Esophagus squamous epithelium (tissue), 5 donors: ENCODE measurements at places on chromosomes 6 and 20. TPM values are rescaled to one million over a fixed set of nuclear protein-coding genes. Genes with fewer than 3 reads are reported as not detected.

- DNase-seq, result no peak
Measured at GRCh38 chr20:18688676-18689075, 100.8 kb downstream of the DTD1 start.

GRCh38 chr6:10541591-10541990 lies 20.4 kb downstream of the GCNT2 start:
- DNase-seq, result no peak

The CNPY3 gene
- total RNA-seq, result 10.3 TPM

DNA sequence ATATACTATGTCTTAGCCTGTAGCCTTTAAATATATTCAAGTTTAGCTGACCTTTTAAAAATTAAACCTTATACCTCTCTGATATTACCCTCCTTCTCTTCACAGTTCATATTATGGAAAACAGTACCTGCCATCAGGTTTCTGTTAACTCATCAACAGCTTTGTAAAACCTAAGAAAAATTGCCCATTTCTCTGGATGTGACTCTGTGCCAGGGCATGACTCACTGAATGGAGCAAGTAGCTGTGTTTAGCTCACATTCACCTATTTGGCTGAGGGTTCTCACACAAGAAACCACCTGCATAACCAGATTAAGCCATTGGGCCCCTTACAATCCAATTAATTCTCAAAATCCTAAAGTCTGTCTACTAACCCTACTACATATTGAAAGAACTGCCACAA lies 678.8 kb upstream of the MARCKS start:
- no peak for DNase-seq

GRCh38 chr6:113649880-113650609 lies 207.1 kb upstream of the MARCKS start:
- DNase-seq, result no peak

- DNase-seq, result no peak
Measured at GRCh38 chr6:24154121-24154520, 28.1 kb downstream of the NRSN1 start.

- no peak for DNase-seq
Measured at GRCh38 chr6:88655586-88655985, 307.8 kb downstream of the RNGTT start.

- no peak for DNase-seq
Measured at GRCh38 chr20:51531141-51531710, 11.3 kb downstream of the NFATC2 start.

The CLDN20 gene
- total RNA-seq, result not detected

DNA sequence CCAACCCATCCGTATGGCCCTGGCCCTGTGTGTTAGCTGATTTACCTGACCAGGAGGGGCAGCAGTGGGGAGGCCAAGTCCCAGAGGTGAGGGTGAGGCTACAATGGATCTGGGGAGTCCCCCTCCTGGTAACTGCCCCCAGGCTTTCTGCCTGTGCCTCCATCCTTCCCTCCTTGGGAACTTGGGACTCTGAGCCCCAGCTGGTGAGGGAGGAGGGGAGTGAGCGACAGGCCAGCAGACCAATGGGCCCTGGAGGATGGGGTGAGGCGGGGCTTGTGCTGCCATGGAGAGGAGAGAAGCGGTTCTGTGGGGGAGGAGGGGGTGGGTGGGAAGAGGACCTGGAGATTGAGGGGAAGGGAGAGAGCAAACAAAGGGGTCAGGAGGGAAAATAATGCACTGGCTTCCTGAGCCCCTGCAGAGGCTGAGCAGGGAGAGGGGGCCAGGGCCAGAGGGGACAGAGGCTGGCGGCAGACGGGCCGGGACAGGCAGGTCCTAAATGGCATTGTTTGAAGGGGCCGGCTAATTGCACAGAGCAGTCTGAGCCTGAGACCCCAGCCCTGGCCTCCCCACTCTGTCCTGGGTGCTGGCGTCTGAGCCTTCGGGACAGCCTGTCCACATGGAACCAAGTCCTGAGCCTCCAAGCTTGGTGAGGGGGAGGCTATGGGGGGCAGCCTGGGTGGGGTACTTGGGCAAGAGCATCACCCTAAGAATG lies 17.5 kb downstream of the DNMT3B start:
- no peak for DNase-seq

The HAO1 gene
- not detected for total RNA-seq

DNA sequence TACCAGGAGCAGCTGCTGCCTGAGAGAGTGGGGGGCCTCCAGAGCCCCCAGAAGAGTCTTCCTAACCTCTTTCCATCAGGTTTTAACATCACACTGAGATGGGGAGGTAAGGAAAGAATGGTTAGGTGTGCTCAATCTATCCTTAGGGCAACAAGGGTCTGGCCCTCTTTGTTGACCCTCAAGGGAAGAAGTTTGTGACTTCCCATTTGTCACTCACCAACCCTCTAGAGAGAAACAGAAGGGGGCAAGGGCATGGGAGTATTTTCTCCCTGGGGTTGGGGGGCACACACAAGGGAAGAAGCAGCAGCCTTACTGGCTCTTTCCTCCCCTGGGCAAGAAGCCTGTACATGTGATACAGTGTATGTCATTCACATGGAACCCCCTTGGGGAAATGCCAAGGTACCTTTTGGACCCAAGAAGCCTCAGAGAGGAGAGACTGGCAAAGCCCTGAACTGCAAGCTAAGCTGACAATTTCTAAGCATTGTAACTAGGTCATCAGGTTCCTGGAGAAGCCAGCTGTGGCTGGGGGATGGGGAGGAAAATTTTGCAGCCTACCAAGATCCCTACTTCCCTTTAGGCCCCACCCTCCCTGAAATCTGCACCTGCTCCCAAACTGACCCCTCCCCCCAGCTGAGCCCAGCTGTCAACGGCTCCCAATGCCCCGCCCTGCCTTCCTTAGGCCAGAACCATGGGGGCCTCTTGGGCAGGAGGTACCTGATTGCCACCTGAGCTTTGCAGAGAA lies 14.5 kb downstream of the BCL2L1 start:
- no peak for DNase-seq

The DDO gene
- 0.57 TPM for total RNA-seq

- no peak for DNase-seq
Measured at GRCh38 chr20:58048096-58048702, 180.3 kb downstream of the ANKRD60 start.

DNA sequence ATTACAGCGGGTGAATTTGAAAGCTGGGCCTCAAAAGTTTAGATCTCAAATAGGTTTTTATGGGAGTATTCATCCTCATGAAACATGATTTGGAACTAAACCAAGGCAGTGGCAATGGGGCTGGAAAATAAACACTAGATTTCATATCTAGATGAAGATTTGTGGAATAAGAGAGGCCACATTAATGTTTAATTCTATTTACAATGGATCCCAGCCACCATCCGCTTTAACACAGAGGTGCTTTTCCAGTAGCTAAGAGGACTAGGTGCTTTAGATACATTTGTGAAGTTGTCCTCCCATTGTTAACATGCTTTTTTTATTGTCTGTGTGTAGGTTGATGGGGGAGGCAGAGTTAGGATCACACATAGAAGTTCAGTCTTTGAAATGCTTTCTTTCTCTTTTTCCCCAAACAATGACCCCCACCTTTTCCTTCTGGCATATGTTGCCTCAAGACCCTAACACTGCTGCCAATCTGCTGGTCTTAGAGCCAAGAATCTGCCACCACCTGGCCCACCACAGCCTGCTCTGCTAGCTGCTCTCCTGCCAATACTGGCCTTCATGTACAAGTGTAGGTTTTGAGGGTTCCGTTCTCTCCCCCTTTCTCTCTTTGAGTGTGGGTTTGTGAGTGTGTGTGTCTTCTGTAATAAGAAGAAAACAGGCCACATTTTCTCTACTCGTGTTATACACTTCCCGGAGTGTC lies 27.8 kb upstream of the GFRAL start:
- no peak for DNase-seq

DNA sequence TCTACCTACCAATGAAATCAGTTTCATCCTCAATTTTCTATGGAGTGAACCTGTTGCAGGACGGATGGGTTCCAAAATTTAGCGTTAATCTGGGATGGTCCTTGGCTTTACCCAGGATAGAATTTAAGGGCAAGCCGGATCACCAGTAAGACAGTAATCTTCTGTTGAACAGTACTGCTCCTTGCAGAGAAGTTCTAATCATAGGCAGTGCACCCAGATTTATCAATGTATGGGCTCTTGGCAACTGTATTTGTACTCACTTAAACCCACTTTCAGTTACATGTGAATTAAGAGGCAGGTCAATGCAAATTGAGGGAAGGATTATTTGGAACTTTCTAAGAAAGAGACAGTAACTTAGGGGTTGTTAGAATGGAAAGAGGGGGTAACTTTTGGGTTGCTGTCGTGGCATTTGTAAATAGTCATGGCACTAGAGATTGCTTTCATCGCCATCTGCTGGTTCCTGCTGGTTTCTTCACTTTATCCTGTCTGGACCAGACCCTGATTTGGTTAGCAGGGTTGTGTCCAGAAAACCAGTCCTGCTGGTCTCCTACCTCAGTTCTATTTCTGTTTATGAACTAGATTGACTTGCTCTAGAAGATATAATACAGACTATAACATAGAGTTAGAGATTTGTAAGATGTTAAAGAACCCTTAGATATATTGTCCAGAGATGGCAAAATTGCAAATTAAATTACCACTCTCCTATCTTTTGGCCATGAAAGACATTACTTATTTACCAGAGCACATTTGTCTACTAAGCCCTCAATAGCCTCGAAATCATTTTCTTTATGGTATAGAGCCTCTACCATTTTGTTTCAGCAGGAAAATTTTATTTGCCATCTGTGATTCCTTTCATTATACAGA lies 646.3 kb downstream of the UTRN start:
- DNase-seq, result no peak

GRCh38 chr20:61544910-61545889 lies 293.1 kb downstream of the CDH4 start:
- no peak for DNase-seq

DNA sequence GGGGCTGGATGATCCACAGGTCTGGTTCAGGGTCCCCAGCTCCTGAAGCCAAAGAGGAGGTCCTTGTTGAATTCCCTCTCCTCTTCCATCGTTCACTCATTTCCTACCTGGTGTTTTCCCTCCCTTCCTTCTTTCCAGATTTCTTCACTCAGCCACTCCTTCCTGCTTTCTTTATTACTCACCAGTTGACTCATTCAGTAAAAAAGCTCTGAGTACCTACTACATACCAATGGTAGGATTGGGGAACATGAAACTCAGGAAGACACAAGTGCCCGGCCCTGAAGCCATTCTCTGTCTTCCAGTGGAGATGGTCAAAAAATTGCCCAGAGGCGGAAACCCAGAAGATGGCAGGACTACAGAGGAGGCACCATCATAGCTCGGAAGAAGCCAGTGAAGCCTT lies 11.9 kb upstream of the NSFL1C start:
- DNase-seq, result no peak

DNA sequence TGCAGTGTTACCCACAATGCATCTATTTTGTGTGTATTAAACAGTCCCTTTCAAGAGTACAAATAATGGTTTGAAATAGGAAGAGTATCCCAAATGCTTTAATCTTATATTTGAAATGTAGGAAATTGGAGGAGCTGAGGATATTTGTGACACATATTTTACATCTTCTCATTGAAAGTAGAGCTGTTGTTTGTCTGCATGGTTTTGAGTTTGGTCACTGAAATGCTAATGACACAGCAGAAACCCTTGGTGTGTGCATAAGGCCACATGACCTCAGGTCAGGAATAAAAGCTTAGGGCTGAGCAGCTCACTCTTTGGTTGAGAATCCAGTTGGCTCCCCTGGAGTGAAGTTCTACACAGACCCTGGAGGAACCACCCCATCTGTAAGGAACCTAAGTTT lies 49.8 kb downstream of the TPD52L1 start:
- no peak for DNase-seq

The TUBB2B gene
- 5.0 TPM for total RNA-seq

GRCh38 chr6:31203345-31203979 lies 33.0 kb upstream of the POU5F1 start:
- DNase-seq, result no peak

GRCh38 chr6:99333068-99333467 lies 16.4 kb downstream of the FAXC start:
- no peak for DNase-seq

DNA sequence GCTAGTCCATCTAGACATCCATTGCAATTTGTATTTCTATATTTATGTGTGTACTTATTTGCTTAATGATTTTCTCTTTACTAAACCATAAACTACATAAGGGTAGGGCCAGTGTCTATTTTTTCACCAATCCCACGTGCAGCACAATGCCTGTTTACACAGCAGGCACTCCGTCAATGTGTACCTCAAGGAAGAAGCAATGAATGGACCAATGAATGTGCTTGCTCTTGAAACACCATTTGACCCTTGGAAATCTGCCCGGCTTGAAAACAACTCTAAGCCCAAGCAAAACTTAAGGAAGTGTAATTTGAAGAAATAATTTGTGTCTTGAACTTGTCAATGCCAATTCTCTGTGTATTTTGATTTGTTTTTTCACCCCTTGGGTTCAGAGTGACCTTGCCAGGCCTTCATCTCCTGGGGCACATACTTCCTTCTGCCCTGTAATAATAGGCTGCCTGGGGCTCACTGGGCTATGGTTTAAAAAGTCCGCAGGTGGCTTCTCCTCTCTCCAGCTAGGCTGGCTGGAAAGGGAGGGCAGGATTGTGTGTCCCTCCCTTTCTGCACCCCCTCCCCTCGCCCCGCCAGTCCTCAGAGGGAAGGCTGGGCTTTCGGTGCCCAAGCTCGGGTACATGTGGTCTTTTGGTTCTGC lies 140.8 kb upstream of the ARMC2 start:
- no peak for DNase-seq

The PRDM1 gene
- 18.3 TPM for total RNA-seq

GRCh38 chr6:149627672-149628071 lies 20.8 kb downstream of the KATNA1 start:
- no peak for DNase-seq

GRCh38 chr20:37796121-37796520 lies 102.3 kb downstream of the CTNNBL1 start:
- no peak for DNase-seq

DNA sequence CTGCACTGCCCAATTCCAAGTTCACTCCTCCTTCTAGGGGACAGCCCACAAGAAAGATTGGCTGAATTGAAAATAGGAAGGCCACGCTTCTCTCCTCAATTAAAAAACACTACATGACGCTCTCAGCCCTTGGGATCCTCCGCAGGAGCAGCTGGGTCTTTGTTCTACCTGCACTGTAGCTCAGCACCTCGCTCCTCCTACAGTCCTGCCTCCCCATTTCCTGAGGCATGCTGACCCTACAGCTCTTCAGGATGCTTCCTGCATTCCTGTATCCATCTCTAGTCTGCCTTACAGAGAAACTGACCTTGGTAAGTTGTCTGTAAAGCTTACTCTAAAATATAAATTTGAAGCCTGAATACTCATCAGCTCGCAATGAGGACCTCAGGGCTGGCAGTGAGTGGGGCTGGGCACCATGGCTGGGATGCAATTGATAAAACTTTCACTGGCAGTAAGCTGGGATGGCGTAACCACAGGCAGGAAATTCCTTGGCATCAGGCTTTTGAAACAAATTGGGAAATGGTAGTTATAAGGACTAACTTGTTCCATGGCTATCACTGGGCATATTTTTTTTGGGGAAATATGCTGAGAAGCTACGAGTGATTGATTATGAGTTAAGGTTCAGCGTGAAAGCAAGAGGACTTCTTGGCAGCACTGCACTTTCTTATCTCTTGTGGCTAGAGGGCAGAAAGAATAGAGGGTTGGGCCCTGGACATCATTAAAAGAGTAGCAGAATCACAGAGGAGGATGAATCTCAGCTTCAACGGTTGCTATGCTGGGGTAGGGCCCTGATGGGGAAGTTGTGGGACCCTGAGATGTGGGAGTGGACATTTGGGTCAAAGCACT lies 11.7 kb upstream of the SIRPB1 start:
- DNase-seq, result no peak

The CEP250 gene
- total RNA-seq, result 13.2 TPM

The FAM217A gene
- not detected for total RNA-seq
